ENCODE measurements at places on chromosomes 5 and 9.

DNA sequence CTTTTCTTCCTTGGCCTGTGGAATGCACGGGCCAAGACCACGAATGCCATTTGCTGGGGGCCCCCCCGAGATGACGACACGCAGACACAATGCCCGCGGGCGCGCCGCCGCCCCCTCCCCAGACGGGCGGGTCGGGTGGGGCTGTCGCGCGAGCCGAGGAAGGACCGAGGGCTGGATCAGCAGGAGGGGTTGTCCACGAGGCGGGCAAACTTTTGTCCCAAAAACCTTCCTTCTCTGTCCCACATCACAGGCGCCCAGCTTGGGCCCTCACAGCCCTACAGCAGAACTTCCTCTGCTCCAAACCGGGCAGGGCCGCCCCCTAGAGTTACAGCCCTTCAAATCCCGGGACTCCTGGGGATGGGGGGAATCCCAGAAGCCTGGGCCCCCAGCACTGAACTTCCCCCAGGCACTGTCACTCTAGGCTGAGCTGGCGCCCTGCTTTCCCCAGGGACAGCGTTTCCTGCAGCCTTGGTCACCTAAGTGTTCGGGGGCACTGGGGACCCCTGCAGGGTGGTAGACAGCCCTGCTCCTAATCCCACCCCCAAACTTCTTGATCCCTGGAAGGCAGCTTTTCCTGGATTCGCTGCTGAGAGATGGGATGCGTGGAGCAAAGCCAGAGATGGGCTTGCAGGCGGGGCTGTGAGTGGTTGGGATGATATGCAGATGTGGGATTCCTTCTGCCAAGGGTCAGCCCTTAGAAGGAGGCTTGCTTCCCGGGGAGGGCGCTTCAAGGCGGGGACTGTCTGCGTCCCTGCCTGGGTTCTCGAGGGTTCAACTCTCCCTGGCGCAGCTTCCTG is 980 bp downstream of the COL5A1 start:
- DNase-seq, result no peak

DNA sequence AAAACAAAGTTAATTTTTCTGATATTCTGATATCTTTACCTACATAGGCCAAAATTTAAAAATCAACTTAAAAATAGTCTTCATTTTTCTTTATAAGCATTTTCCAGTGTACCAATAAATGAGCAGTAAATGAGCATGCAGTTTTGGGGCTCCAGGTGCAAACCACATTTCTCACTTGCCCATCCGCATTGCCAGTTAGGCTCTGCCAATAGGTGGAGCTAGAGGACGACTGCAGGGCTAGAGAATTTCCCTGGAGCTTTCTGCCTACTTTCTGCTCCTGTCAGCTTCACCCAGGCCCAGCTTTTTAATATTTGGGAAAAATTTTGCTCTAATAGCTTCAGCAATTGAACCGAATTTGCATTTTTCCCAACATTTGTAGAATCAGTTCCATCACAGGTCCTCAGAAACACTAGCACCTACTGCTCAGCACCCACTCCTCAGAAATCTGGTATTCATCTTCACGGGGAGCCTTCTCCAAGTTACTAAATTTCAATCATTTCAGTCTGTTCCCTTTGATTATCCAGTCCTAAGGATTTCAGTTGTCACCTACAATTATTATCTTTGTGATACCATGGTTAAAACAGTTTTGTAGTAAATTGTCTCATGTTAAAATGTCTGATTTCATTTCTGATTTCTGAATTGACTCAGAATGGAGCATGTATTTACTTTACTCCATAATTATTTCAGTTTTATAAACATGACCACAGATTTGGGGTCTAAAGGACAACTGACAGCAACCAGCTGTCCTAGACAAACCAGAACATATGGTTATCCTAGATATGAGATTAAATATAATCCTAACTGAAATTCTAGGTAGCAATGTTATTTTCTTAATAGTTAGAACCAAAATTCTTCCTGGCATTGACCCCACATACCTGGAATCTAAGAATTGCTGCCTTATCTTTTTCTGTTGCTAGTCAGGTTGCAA is 104.6 kb upstream of the FAM174A start:
- DNase-seq, result peak; percentile 27

- no peak for DNase-seq
Measured at GRCh38 chr5:38994324-38994927, 79.8 kb downstream of the RICTOR start.

DNA sequence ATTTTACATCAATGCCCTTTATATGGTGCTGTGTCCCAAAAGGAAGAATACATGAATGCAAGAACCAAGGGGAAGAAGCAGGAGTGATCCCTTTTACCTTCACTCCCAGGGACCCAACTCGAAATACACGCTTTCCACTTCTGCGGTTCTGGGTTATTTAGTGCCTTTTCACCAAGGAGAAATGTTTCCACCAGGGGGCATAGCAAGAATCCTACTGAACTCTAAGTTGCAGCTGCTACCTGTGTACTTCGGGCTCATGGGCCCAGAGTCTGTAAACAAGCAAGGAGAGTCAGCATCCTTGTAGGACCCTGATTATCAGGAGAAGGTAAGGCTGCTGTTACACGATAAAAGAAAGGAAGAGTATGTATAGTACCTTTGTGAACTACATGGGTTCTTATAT is 45.7 kb downstream of the DPYSL3 start:
- no peak for DNase-seq

- no peak for DNase-seq
Measured at GRCh38 chr9:117720555-117720954, 16.4 kb downstream of the TLR4 start.

DNA sequence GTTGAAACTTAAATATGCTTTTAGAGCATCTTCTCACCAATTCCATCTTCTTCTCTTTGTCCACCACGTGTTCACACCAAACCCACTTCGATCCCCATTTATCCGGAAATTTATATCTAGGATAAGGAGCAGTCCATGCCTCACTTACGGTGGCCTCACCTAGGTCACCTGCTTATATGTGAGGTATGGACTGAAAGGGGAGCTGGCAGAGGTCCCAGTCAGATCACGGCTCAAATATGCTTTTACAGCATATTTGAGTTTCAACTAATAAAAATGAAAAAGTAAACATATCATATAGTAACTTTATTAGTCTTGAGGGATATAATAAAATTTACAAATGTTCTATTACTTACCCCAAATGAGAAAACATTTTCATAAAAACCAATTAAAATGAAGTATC is 508.4 kb downstream of the CDH18 start:
- no peak for DNase-seq

DNA sequence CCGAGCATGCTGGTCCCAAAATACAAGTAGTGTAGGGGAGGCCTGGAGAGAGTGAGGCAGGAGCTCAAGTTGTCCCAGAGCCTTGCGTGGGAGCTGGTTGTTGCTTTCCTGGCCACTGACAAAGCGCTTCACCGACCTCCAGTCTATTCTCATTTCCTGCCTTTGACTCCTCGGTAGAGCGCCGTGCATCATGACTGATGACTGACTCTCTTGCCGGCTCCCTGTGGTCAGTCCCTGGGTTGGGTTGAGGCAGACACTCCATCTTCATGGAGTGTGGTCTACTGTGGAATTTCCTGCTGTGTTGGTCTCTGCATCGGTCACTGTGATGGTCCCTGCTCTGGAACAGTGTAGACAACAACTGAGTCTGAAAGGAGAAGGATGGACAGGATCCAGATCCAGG is 175.1 kb upstream of the S1PR3 start:
- no peak for DNase-seq

DNA sequence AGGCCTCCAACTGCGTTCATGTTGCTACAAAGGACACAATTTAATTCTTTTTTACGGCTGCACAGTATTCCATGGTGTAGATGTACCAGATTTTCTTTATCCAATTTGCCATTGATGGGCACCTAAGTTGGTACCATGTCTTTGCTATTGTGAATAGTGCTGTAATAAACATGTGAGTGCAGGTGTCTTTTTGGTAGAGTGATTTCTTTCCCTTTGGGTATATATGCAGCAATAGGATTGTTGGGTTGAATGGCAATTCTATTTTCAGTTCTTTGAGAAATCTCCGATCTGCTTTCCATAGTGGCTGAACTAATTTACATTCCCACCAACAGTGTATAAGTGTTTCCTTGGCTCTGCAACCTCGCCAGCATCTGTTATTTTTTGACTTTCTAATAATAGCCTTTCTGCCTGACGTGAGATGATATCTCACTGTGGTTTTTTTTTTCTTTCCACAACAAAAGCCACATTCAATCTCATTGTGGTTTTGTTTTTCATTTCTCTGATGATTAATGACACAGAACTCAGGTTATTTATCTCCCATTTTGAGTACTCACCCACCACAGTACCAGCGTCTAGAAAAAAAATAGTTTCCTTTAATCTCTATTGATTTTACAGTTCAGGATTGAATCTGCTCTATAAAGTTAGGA is 21.9 kb downstream of the ARRDC3 start:
- DNase-seq, result no peak

GRCh38 chr5:24819841-24820240 is 175.1 kb upstream of the CDH10 start:
- no peak for DNase-seq

DNA sequence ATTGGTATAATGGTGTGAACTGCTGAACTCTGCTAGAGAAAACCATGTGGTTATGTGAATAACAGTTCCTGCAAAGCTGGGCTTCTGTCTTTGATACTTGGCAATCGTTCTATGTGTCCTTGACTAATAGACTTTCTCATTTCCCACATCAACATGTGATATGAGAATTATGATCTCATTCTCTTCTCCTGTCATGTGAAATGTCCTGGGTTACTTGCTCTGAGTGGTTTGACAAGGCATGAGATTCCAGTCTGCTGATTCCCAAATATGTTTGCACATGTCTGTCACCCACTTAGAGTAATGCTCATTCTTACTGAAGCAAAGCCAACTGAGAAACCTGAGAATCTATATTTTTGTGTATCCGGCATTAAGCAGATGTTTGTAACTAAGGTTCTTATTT is 141.2 kb downstream of the PARP8 start:
- no peak for DNase-seq

GRCh38 chr5:141753971-141754713 is 72.1 kb upstream of the ARAP3 start:
- DNase-seq, result no peak

- no peak for DNase-seq
Measured at GRCh38 chr5:116504593-116505166, 69.9 kb downstream of the SEMA6A start.

DNA sequence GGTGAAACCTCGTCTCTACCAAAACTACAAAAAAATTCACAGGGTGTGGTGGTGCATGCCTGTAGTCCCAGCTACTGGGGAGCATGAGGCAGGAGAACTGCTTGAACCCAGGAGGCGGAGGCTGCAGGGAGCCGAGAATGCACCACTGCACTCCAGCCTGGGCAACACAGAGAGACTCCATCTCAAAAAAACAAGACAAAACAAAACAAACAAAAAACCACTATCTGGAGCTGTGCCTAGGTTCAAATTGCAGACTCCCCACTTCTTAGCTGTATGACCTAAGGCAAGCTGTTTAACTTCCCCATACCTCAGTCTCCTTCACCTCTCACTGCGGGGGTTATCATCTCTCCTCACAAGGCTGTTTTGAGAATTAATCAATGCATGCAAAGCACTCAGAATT is 68.0 kb downstream of the MAPKAP1 start:
- no peak for DNase-seq

GRCh38 chr5:145936401-145937131 is at the start of gene SH3RF2:
TSS of gene SH3RF2 (plus strand) at chr5:145936578. CDS start at chr5:145937929, 1,351 bp downstream.
- DNase-seq, result no peak

GRCh38 chr5:73638344-73639095 is 12.5 kb downstream of the ARHGEF28 start:
- no peak for DNase-seq

GRCh38 chr9:107375651-107376369 is 92.7 kb downstream of the RAD23B start:
- DNase-seq, result no peak

DNA sequence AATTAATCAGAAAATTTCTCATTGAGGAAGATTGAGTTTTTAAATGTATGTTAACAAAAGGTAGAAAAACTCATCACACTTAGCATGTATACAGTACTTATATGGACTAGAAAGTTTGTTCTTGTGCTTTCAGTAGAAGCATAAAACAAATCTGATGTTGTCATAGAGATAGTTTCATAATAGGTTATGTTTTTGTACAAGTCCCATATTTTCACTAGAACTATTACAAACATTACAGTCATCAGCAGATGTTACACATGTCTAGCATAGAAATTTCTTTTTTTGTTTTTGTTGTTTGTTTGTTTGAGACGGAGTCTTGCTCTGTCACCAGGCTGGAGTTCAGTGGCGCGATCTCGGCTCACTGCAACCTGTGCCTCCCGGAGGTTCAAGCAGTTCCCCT is 131.4 kb downstream of the COMMD10 start:
- DNase-seq, result no peak

DNA sequence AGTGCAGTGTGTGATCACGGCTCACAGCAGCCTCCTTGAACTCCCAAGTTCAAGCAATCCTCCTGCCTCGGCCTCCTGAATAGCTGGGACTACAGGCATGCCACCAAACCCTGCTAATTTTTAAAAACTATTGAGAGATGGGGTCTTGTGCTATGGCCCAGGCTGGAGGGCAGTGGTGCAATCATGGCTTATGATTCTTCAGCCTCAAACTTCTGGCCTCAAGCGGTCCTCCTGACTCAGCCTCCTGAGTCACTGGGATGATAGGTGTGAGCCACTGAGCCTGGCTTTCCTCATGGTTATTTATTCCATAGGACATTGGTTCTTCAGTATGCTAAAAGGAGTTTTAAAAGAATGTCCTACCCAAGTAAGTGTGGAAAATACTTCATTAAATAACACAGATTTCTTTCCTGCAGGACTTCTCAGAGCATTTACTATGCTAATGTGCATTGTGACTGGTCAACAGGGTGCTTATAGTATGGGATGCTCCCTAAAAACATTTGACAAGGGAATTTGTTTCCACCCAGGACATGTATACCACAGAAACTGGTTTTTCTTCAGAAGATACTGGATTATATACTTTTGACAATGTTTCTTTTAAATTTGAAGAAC is 11.2 kb upstream of the NCS1 start:
- DNase-seq, result no peak

DNA sequence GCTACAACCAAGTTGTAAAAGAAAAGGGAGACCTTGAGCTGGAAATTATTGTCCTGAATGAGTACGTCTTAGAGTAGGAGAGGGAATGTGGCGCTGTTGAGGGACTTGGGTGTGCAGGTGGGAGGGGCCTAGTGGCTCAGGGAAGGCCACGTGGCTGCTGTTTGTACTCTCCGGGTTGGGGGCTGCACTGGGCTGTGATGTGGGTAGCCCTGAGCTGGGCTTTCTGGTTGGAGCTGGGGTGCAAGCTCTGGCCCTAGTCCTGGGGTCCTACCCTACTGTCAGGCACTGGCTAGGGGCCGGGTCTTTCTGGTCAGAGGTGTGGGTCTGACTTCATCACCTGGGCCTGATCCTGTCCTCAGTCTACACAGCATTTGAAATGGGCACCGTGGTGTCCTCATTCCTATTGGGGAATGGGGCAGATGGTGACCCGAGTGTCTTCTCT is 19.1 kb upstream of the GLE1 start:
- DNase-seq, result no peak

DNA sequence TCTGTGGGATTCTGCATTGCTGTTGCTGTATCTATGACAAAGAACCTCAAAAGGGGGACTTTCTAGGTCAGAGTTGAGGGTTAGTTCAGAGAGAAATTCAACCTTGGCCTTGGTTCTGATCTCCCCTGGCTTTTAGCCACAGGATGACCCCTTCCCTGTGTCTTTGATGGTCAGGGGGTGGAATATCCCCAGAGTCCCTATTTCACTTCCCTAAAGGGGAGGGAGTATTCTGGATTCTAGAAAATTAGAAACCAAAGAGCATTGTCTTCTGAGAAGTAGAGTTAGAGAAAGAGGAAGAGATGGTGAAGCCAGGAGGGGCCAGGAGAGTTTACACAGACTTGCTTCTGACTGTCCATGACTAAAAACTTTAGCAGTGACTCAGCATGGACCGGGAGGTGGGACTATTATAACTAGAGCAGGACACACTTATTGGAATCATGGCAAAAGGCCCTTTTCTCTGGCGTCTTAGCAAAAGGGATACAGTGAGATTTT is 56.2 kb upstream of the LPAR1 start:
- no peak for DNase-seq
